ENCODE measurements at places on chromosomes 13 and 19.

- no peak for DNase-seq
Measured at GRCh38 chr19:39497701-39497995, 1.1 kb upstream of the DLL3 start.

DNA sequence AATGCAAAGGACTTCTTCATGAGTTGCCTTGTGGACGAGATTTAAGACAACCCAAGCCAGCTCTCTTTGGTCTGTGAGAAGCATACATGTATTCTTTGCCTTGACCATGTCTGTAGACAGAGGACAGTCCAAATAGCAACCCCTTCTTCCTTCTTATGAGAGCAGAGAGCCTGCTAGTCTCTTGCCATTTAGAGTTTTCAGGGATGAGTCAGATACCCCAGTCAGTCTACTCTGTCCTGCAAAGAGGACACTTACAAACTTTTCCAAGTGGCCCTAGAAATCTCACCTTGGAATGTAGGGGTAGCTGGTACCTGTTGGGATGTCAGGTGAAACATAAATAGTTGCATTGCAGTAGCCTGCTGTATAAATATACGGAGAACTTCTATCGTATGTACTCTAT, 36.7 kb downstream of the DNAJC3 start:
- no peak for DNase-seq

- no peak for DNase-seq
Measured at GRCh38 chr13:52405369-52405766, 604 bp downstream of the THSD1 start.

GRCh38 chr19:15448044-15448777, 1.5 kb downstream of the WIZ start:
- DNase-seq: no peak

GRCh38 chr19:37401078-37401477, 30.2 kb downstream of the ZNF527 start:
- DNase-seq: no peak

DNA sequence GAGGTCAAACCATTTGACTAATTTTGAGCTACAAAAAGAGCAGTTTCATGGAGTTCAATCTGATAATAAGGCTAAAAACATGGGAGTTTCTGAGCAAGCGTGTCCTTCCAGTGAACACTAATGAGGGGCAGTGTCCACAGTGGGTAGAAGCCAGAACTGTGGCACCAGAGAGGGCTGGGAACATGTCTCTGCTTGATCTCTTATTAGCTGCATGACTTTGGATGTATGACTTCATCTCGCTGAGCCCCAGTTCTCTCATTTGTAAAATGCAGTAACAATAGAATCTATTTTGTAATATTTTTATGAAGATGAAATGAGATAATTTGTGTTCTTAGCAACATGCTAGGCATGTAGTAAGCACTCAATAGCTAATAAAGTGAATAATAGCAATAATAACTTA, 69.8 kb downstream of the HS6ST3 start:
- DNase-seq: no peak

- DNase-seq: no peak
Measured at GRCh38 chr19:19409205-19409604, 3.7 kb downstream of the GATAD2A start.
